ENCODE measurements at places on chromosomes 12 and 14.

- DNase-seq, result no peak
Measured at GRCh38 chr12:29148596-29148910, 525 bp upstream of the FAR2 start.

GRCh38 chr12:13135371-13136178 is 32.1 kb upstream of the GSG1 start:
- no peak for DNase-seq

GRCh38 chr12:47725893-47726292 is 603 bp upstream of the ENDOU start:
- DNase-seq, result no peak

GRCh38 chr12:119415714-119416113 is 81.2 kb downstream of the CCDC60 start:
- no peak for DNase-seq

DNA sequence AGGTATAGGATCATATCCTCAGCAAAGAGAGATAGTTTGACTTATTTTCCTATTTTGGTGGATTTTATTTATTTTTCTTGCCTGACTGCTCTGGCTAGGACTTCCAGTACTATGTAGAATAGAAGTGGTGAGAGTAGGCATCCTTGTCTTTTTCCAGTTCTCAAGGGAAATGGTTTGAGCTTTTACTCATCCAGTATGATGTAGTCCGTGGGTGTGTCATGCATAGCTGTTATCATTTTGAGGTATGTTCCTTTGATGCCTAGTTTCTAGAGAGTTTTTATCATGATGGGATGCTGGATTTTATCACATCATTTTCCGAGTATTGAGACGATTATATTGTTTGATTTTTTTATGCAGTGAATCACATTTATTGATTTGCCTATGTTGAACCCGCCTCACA is 97.2 kb downstream of the MGAT4C start:
- DNase-seq, result no peak

GRCh38 chr12:42235426-42235825 is 2.6 kb downstream of the YAF2 start:
- DNase-seq, result no peak

DNA sequence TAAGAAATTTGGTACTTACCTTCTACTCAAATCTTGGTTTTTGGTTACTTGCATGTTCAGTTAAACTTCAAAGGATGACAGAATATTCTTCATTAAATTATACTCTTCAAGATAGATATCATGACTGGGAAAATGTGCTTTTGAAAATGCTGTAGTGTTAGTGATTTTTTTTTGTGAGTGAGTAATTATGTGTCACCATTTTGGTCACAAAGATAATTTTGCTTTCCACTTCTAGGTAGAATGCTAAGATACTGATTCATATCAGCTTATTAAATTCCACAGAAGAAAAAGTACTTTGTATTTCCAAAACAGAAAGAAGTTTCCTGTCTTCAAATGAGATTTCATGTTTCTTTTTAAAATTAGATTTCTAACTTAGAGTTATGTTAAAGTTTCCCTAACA is 61.2 kb downstream of the ATXN7L3B start:
- no peak for DNase-seq

DNA sequence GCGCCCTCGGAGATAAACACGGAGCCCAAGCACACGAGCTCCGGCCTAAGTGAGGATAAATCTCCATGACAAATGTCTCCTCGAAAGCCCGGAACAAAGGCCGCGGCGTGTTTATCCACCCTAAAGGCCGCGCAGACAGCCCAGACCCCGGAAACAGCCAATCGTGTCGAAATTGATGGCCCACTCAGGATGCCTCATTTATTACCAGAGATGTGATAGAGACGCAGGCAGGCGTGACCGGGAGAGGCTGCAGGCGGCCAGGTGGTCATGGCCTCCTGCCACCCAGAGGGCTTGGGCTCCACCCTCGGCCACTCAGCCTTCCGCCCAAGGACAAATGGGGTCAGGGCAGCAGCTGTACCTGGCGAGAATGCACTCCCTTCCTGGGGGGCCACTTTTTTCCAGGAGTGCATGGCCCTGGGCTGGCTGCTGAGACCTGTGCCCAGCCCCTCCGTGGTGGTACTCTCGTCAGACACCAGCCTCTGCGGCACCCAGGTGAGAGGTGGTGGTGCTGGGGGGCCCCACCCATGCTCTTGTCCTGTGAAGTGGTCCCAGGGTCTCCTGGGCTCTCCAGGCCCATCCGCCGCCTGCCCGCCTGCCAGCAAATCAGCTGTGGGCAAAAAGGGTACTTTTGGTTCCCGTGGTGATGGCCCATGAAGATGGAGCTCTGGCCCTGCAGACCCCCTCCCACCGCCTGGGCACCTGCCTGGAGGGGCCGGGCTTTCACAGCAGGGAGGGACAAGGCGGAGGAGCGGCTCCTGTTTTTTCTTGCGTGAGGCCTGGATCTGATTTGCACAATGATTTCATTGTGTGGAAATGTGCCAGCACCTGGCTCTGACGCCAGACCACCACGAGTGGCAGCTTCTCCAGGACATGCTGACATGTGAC is 211.5 kb upstream of the C14orf180 start:
- DNase-seq, result no peak

DNA sequence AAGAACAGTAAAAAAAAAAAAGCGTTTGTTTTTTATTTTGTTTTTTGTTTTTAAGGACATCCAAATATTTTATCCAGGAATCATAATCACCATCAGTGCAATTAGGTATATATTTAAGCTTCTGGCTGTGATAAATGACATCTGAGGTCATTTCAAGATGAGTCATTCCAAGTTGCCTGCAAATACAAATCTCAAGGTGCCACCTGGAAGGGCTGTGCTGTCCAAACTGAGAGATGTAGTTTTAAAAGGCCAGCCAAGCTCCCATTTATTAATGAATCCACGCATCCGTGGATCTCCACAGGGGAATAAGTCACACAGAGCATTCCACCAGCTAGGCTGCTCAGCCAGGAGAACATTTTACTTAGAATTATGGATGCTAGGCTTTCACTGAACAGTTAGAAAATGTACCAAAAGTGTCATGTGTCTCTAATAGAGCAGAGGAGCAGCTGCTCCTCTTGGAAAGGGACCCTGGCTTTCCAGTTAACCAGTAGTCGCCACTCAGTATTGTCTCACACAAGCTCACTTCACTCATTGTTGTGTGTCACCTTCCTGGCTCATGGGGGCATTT is 1151.4 kb upstream of the TMEM132C start:
- no peak for DNase-seq

GRCh38 chr12:62192903-62193250 is 67.3 kb upstream of the USP15 start:
- DNase-seq, result no peak

DNA sequence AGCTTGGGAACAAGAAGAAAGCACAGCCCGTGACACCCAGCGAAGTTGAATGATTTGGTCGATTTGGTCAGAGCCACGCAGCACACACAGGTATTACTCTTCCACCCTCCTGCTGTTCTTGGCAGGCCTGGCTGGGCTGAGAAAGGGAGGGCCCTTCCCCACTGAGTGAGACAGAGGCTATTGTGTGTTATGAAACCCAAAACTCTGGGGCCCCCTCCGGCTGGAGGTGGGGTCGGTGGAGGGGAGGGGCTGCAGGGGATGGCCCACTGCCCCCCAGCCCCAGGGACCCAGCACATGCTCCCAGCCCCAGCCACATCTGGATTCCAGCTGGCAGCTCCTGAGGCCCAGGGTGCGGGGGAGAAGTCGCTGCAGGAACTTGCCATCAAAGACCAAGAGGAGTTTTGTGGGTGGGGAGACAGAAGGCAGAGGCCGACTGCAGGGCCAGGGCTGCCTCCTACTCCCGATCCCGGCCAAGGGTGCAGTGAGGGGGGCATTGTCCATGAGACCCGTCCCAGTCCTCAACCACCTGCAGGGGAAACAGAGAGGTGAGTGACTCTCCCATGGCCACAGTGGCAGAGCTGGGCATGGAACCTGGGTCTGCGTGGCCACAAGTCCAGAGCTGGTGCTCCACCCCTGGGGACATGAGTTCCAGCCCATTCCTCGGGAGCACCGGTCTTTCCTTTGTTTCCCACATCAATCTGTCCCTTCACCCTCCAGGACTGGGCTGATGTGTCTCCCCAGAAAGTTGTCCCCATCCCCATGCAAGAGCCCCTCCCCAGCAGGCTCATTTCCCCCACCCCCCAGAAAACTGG is 8.7 kb downstream of the TMEM119 start:
- no peak for DNase-seq

DNA sequence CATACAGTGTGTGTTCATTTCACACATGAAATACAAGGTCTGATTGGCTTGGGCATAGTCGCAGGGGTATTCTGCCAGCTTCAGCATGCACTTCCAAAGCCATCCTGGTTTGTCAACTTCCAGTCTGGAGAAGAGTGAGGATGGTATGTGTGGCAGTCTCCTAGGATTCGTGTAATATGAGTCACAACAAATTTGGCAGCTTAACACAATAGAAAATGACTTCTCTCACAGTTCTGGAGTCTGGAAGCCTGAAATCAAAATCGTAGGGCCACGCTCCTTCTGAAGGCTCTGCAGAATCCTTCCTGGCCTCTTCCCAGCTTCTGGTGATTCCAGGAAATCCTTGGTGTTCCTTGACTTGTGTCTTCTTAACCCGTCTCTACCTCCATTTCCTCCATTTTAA is 167.5 kb downstream of the PPM1H start:
- DNase-seq, result no peak

DNA sequence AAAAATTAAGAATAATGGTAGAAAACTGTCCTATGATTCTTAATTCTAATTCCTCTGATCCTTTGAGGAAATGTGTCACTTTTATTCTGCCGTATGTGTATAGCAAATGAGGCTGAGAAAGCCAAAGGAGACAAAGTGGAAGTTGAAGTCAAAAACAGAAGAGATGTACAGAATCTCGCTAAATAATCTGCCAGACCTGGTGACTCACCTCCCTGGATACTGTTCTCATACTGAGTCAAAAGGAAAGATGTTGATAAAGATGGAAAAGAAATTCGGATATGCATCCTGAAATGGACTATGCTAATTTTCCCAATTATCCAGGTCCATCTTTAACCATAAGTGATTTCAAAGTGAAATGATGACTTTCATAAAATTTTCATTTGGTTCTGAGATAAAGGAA is 92.5 kb downstream of the DUSP6 start:
- DNase-seq, result no peak
